Mesendoderm (in vitro differentiated cells): ENCODE measurements at places on chromosomes 5 and 9.

DNA sequence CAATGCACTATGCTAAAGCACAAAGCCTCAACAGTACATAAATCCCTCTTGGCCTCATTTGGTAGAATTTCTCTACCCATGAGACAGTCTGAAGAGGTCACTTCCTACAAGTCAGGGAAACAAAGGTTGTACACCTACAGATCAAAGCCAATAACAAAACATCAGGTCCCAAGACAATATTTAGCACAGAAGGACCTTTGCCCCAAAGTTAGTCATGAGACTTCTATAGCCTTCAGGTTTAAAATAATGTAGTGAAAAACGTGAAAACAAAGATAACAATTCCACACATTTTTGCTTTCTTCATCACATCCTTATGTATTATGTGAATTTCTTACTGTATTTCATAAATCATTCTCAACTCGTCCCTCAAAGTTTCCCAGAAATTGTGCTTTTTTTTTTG, 15.8 kb downstream of the AFF4 start:
- DNase-seq = no peak

DNA sequence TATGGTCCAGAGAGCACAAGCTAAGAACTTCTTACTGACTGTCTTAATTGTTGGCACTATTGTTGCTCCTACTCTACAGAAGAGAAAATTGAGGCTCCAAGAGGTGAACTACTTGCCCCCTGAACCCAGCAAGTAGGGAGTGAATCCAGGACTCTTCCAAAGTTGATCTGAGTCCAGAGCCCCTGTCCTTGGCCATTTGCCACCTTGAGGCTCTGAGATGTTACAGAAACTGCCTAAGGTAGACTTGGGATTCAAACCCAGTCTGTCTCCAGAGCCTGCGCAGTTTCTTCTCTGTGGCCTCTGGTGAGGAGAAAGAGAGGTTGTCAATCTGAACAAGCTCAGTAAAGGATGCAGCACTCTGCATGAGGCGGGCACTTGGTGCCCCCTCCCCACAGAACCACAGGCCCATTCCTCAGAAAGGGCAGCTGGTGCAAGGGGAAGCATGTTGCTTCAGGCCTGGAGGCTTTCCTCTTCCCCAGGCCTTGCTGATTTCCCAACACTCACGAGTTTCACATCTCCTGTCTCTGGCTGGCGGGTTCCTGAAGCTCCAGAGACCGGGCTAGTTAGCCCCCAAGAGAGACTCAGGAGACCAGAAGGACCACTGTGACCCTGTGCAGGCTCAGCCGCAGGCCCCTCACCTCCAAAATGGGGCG, 2.9 kb upstream of the LCP2 start:
- no peak for DNase-seq

DNA sequence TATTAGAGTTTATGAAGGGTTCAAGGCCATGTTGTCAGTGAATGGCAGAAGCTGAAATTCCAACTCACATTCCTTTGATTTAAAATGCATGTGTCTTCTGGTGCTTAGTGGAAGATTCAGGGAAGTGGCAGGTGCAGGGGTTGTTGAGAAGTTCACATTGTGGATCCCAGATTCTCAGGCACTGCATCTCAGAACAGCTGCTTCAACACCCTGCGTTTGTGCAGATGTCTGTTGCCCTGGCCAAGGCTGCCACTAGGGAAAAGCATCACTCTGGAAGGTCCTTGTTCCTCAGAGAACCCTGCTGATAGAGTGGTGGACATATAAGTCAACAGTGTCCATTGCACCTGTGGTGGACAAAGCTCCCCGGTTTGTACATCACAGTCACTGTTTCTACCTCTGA, 162.7 kb downstream of the PAPPA start:
- DNase-seq = no peak

GRCh38 chr9:72871685-72872084, 81.2 kb downstream of the ALDH1A1 start:
- DNase-seq = no peak

GRCh38 chr5:142385194-142385593, 60.4 kb upstream of the SPRY4 start:
- no peak for DNase-seq

DNA sequence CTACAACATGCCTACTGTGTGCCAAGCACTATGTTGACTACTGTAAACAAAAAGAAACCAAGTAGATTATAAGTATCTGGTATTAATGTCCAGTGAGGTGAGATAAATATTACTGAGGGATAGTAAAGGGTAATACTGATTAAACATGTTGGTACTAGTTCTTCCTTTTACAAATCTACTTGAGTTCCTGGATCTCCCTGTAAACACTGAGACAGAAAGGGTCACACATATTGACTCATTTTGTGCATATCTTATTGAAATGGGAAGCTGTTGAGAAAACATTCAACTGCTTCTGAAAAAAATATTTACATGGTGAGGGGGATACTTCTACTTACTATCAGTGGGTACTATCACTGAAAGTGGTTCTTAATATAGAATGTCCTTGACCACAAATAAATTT, 24.3 kb downstream of the EFNA5 start:
- DNase-seq = no peak

DNA sequence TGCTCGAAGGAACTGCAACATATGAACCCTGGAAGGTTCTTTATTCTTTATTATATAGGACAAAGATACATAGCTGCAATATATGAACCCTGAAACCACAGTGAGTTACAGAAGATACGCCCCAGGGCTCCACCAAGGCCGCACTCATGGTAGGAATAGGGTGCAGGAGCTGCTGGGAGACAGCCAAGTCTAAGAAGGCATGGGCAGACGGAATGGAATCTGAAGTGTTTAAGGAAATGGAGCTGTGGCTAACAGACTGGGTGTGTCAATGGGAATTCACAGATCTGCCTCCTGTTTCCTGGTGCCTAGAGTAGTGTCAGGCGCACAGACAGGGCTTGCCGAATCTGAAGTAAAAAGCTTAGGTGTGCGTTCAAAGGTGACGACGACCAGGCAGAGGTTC, 286.4 kb downstream of the DENND1A start:
- no peak for DNase-seq
